NAMALWA (cell line): ENCODE measurements at places on chromosomes 5 and 9.

GRCh38 chr5:169997798-169998197, 17.5 kb upstream of the INSYN2B start:
- DNase-seq: no peak

GRCh38 chr9:121671612-121672155, 20.2 kb downstream of the DAB2IP start:
- no peak for DNase-seq

DNA sequence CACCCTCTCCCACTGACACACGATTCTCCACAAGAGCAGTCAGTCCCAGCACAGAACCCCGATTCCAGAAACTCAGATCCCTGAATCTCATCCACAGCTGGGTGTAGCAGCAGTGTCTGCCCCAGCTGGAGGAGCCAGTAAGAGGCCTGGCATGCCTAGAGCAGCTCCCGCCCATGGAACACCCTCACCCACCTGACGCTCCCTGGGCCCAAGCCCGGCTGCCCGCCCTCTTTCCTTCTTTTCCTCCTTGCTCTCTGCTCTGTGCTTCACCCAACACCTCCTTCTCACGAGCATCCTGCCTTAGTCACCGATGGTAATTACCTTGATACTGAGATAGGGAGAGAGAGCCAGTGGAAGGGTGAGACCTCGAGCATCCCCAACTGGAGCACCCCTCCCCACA, 8.7 kb downstream of the PCDH1 start:
- no peak for DNase-seq

DNA sequence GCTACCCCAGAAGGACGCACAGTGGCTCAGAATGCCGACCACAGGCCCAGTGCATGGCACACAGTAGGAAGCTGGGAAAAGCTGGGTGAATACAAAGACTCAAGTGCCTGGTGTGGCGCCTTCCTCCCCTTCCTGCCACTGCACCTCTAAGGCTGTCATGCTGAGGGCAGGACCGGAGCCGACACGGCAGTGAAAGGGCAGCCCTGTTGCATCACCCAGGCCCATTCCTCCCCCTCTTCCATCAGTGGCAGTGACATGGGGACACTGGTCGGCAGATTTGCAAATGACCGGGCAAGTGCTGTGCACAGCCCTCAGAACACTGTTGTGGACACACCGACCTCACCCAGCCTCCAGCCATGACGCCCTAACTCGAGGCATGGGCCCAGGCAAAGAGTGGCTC, 84.0 kb downstream of the STK10 start:
- no peak for DNase-seq

DNA sequence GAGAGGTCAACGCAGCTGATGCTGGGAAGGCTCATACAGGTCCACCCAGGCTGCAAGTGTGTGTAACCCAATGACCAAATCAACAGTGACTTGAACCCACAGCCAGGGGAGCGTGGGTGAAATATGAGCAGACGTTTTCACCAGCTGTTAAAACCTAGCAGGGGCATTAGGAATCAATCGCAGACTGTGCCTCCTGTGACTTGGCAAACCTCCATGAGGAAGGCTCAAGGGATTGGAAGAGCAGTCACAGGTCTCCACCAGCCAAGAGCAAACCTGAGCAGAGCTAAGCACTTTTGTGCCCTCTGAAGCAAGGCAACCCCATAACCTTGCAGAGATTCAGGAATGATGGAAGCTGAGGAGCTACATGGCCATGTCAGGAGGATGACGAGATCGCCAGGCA, 25.5 kb downstream of the INSYN2B start:
- DNase-seq: no peak
